Activated CD4-positive, alpha-beta T cell treated with anti-CD3 and anti-CD28 coated beads, Interleukin-2, amount 50 U/mL, for 24 hours (primary cell): ENCODE measurements at places on chromosomes 1 and 21.

DNA sequence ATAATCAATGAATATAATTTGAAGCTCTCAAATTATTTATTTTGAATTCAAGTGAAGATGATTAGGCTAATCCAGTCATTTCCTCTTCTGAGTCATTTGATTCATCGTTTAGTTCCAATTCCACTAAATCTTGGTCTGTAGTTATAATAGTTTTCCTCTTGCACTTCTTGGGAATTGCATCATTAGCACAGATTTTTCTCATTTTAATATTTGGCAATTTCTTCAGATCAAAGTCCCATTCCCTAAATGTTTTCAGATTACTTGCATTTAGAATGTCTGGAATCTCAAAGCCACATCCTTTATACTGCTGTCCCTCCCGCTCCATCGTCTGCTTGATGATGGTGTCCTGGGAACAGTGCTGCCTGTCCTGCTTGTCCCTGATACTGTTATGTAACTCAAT lies 43.5 kb downstream of the MAST2 start:
- no peak for DNase-seq

- DNase-seq, result no peak
Measured at GRCh38 chr1:236522937-236523703, 662 bp upstream of the LGALS8 start.

GRCh38 chr1:21663951-21664805 lies 5.0 kb downstream of the RAP1GAP start:
- DNase-seq, result no peak

GRCh38 chr1:41864471-41865040 lies 54.2 kb downstream of the HIVEP3 start:
- DNase-seq, result no peak

DNA sequence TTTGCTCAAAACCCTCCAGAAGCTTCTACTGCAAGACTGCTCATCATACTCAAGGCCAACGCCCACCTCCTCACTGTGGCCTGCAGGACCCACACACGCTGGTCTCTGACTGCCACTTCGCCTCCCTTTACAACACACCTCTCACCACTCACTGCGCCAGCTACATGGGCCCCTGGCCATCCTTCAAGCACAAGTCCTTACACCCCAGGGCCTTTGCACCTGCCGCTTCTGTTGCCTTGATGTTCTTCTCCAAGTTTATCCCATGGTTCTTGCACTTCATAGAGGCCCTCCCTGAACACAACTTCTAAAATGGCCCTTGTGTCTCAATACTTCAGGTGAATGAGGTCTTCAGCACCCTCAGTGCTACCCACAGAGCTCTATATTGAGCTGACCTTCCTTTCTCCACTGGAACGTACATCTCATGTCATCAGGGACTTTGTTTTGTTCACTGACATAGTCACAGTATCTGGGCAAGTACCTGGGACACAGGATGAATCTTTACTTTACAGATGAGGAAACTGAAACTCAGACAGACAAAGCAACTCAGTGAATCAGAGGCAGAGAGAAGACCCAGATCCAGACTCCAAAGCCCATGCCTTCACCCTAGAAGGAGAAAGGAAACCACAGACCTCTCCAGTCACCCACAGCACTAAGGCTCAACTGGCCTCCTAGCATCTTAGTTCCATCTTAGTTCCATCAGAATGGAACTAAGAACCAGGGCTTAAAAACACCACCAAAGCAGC lies 34.7 kb upstream of the CLSTN1 start:
- DNase-seq, result no peak

- DNase-seq, result no peak
Measured at GRCh38 chr1:8396786-8397406, 79.0 kb downstream of the SLC45A1 start.
